Posterior cingulate gyrus (tissue), 11 donors: ENCODE measurements at places on chromosomes 7 and 10.

- no peak for DNase-seq
These were observed 2.9 kb downstream of the FOXL3 start for GRCh38 chr7:292826-293225.

- DNase-seq, result no peak
These were observed 8.8 kb upstream of the MGAM start for GRCh38 chr7:141986923-141987322.

GRCh38 chr7:51606601-51607154 is 290.1 kb upstream of the COBL start:
- no peak for DNase-seq

DNA sequence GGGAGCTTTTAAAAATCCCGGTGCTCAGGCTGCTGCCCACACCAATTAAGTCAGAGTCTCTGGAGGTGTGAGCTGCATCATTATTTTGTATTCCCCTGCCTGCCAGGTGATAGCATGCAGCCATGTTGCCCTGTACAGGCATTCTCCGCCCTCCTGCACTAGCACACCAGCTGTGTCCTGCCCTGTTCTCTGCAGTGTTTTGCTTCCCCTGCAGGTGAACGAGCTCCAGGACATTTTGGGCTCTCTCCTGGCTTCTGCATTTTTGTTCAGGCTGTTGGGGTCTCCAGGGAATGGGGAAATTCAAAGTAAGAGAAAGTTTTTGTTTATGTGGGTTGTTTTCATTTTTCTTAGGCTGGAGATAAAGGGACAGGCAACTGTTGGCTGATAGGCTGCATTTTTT is 271.0 kb upstream of the COBL start:
- no peak for DNase-seq

DNA sequence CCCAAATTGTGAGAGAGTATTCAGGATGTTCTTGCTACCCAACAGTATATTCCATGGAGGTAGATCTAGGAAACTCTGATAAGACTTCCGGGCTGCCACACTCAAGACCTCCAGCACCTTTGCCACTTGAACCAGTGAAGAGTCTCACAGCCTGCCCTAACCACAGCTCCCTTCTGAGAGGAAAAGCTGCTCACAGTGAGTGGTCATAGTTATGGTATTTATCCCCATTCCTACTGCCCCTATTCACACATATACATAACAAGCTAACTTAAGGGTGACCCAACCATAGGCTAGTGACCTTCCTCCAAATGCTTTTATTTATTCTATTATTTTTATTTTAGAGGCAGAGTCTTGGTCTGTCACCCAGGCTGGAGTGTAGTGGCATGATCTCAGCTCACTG is 156.3 kb downstream of the PTEN start:
- DNase-seq, result no peak

DNA sequence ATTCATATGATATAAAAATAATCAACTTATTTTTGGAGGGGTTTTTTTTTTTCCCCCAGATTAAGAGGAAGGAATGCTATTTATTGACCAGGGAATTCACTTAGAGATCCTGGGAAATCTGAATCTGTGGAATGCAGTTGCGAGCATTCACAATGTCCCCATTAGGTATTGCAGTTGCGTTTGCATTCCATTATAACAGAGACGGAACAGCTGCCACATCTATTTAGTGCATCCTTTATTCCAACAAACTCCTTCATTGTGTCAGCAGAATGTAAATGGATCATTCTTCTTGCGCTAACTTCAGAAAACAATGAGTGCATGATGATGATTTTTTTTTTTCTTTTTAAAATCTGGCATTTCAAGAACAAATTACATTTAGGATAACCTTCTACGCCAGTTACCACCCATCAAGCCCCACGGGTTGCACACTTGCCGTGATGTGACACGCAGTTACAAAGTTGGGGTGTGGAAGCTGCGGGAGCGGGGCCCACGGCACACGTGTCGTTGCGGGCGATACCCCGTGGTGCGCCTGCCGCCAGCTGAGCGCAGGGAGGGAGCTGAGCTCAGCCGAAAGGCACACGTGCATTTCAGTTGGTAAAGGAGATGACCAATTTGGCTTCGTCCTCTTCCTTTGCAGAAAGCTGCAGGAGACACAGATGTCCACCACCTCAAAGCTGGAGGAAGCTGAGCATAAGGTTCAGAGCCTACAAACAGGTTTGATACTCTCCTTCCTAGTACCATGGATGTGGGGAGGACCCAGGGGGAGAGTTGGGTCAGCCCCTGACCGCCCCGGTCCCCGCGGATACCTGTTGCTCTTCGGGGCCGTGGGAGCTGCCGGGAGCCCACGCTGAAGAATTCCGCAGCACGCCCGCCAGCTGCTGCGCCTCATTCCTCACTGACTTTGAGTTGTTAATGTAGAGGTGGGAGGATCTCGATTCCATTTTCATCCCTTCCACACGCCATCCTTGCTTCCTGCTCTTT is 175.3 kb upstream of the SH2B2 start:
- peak; percentile 25 for DNase-seq

- no peak for DNase-seq
These were observed 321.2 kb downstream of the ZNF479 start for GRCh38 chr7:56811081-56811480.

DNA sequence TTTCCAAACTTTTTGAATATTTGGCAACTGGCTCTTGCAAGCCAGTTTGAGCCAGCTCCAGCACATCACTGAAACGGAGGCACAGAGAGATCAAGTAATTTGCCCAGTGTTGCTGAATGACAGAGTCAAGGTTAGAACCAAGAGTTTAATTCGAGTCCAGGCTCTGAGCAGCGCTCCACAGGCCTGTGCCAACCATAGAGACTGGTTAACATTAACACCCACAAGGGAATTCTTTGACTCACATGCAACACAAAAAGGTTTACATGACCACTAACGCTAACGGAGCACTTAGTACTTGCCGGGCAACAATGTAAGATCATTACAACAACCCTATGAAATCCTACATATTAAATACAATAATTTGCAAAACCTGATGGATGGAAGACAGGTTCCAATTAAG is 1.5 kb downstream of the RGS10 start:
- DNase-seq, result no peak

- DNase-seq, result no peak
These were observed 39.3 kb upstream of the PODXL start for GRCh38 chr7:131595699-131596098.

DNA sequence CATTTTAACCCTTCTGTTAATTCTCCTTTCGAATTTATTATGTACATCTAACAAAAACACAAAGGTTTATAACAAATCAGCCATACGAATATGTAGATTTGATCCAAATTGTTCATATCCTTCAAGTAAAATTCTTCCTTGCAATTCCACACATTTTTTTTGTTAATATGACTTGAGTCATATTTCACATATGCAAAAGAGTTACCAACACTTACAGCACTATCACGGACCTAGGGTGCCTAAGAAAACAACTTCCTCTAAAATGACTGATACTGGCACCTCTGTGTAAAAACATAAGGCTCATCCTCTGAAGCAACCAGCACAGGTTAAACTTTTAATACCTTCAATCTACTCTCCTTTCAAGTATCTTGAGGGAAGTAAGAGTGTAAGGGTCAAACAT is 451.8 kb downstream of the SEMA3D start:
- no peak for DNase-seq

DNA sequence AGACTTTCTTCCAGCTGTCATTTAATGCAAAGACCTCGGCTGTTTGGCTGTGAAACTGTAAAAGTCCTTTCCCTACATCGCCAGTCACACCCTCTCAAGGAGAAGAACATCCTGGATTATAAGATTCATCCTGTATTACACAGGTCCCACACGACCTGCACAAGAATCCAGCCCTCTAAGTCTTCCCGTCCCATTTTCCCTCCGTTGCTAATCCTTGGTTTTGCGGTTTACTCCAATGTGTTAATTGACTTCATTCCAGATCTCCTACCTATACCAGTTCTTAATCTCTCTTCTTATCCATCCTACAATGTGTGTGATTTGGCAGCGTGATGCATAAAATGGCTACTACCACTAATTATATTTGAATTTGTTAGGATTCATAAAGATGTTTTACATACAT is 110.4 kb downstream of the COL28A1 start:
- no peak for DNase-seq

- no peak for DNase-seq
These were observed 190.0 kb downstream of the CFTR start for GRCh38 chr7:117669818-117670217.
